ENCODE measurements at places on chromosomes 12 and 14. TPM values are rescaled to one million over a fixed set of nuclear protein-coding genes. Genes with fewer than 3 reads are reported as not detected.

The LRRC43 gene
- 2.5 TPM for total RNA-seq

The BEST3 gene
- total RNA-seq = 0.14 TPM

The CPNE6 gene
- total RNA-seq = not detected

The NPFF gene
- total RNA-seq = 3.0 TPM

The RDH12 gene
- total RNA-seq = not detected

The TMEM121 gene
- 10.1 TPM for total RNA-seq

The DTX1 gene
- total RNA-seq = 1.8 TPM

- DNase-seq = no peak
Measured at GRCh38 chr12:54390668-54391551, 6.4 kb upstream of the ZNF385A start.

- DNase-seq = no peak
Measured at GRCh38 chr14:60304509-60304908, 55.5 kb downstream of the PPM1A start.

DNA sequence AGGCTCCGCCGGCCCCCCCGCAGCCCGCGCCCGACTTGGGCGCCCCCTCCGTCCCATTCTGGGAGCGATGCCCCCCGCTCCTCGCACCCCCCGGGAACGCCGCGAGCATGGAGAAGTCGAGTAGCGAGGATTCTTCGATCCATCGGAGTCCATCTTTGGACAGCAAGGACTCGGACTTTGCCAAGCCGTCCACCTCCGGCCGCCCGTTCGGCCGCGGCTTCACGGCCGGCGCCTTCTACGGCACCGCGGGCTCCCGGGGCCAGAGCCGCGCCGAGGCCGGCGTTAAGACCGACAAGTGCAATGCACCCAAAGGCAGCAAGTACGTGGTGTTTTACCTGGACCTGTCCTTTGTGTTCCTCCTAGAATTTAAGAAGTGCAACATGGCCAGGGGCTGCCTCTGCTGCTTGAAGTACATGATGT lies 123.6 kb downstream of the TSPAN9 start:
- DNase-seq = no peak

- no peak for DNase-seq
Measured at GRCh38 chr12:3016191-3016590, 57.0 kb downstream of the TEAD4 start.

- no peak for DNase-seq
Measured at GRCh38 chr12:111467092-111467856, 61.6 kb downstream of the SH2B3 start.

DNA sequence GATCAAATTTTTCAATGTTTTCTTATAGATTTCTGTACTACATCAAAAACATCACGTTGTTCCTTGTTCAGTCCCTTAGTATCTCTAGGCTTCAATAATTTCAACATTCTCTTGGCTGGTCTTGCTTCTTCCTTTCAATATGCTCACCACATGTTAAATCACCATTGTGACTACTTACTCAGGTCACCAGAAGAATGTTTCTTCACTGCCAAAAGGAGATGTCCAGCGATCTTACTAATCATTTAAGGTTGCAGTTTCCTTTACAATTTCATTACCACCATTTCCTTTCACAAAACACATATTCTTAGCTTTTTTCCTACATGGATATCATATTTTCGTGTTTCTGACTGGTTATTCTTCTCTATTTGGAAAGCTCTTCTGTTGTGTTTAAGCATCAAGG lies 363.8 kb downstream of the NAV3 start:
- DNase-seq = peak; percentile 23

GRCh38 chr12:111812881-111813741 lies 28.9 kb upstream of the MAPKAPK5 start:
- DNase-seq = peak; percentile 45

DNA sequence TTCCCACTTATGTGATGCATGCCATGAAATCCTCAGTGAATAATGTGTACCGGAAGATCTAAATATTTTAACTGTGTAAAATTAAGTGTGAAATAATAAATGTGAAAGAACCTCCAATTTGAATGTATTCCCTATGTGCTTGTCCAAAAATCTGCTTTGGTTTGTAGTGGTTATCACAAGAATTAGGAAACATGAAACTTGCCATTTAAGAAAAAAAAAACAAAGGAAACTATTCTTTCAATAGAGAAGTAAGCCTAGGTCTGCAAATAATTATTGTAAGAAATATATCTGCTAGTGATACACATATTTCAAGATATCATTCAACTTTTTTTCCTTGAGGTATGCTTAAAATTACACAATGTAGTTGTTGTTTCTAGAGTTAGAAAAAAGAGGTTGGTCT lies 500.4 kb downstream of the SLC6A15 start:
- no peak for DNase-seq

DNA sequence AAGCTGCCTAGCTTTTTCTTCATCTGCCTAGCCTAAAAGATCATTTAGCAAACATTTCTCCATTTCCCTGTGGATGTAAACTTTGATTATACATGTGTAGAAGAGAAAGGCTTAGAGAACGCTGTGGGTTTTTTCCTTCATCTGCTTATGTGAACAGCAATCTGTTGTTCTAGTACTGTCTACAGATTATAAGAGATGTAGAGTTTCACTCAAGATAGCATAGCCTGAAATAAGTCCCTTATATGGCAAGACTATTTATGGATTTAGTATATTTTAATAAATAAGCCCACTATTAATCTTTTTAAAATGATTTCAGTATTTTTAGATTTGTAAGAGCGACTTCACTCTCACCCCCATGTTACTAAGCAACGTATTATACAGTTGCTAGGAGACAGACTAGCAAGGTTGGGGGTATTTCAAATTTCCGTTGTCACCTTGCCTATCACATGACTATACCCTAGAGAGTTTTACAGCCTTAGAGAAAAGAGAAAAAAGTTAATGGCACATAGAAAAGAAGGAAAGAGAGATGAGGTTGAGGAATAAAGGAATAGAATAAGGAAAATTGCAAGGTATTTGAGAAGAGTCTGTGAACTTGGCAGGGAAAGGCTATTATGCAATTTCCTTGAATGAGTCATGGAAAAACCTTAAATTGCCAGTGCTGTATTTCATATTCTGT lies 12.2 kb upstream of the TUBA1A start:
- peak; percentile 51 for DNase-seq

- DNase-seq = no peak
Measured at GRCh38 chr12:122820838-122821271, 14.4 kb upstream of the HIP1R start.

GRCh38 chr14:75315144-75315543 lies 36.5 kb downstream of the FOS start:
- no peak for DNase-seq

GRCh38 chr12:111201036-111201435 lies 167.9 kb downstream of the PHETA1 start:
- no peak for DNase-seq

- no peak for DNase-seq
Measured at GRCh38 chr12:48311313-48311712, 39.4 kb downstream of the ZNF641 start.

GRCh38 chr12:108622921-108623514 lies 10.7 kb downstream of the SELPLG start:
- DNase-seq = no peak

DNA sequence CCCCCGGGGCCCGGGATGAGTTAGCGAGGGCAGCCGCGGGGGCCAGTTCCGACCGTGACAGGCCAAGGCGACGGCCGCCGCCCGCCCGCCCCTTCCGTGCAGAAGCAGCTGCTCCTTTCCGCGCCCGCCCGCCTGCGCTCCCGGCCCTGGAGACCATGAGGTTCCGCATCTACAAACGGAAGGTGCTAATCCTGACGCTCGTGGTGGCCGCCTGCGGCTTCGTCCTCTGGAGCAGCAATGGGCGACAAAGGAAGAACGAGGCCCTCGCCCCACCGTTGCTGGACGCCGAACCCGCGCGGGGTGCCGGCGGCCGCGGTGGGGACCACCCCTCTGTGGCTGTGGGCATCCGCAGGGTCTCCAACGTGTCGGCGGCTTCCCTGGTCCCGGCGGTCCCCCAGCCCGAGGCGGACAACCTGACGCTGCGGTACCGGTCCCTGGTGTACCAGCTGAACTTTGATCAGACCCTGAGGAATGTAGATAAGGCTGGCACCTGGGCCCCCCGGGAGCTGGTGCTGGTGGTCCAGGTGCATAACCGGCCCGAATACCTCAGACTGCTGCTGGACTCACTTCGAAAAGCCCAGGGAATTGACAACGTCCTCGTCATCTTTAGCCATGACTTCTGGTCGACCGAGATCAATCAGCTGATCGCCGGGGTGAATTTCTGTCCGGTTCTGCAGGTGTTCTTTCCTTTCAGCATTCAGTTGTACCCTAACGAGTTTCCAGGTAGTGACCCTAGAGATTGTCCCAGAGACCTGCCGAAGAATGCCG lies 699 bp downstream of the MGAT2 start:
- DNase-seq = no peak

GRCh38 chr14:105145381-105146180 lies 23.0 kb downstream of the JAG2 start:
- DNase-seq = no peak

GRCh38 chr14:60839657-60840056 lies 105.1 kb downstream of the MNAT1 start:
- DNase-seq = no peak
